ENCODE measurements at places on chromosomes 1 and 21.

DNA sequence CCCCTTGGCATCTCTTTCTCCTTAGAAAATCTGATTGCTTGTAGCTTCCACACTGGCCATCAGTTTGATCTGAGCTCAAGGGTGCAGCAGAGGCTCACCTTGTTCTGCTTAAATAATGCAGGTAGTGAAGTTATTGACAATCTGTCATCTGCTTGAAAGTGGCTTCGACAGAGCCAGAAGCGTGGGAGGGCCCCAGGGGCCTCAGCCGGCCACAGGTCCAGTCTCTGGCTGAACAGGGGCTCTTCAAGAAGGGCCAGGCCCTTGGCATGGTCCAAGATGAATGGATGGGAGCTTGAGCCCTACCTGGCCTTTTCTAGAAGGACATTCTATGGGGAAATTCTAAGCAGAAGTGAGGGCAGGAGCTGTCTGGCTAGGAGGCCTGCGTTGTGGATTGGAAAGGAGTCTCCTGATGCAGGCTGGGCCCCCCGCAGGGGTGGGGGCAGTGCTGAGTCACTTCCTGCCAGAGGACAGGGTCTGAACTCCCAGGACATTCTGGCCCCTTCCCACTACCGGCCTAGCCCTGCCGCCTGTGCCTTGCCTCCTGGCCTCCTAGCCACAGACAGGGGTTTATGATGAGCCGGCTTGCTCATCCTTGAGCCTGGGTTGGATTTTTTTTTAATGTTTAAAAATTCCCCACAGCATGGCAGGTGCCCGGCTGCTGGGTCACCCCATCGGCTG is 162.3 kb upstream of the VAMP3 start:
- peak; percentile 17 for DNase-seq

DNA sequence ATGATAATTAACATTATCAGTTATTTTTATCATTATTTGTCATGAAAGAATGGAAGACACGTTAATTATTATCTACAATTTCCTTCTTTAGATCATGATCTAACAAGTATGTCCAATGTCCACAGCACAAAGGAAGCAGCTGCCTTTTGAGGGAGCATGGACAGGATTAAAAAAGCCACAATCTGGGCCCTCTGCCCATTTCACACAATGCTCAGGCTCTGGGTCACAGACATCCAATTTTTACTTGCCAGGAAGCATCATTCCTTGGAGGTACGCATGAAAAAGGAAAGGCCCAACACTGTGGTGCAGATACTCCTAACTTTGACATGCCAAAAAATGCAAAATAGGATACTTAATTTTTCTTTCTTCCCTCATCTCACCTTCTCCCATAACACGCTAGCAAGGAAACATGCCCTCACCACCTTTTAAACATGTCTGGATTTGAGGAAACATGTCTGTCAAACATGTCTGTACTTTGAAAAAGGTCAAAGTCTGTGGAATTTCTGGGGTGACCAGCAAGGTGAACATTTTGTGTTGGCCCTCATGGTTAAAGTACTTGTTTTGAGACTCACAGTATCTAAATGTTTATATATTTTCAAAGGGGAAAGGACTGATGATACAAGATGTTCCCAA is 40.0 kb downstream of the GADD45A start:
- DNase-seq: peak; percentile 81

GRCh38 chr1:116769561-116769977 is 15.3 kb downstream of the CD2 start:
- no peak for DNase-seq

DNA sequence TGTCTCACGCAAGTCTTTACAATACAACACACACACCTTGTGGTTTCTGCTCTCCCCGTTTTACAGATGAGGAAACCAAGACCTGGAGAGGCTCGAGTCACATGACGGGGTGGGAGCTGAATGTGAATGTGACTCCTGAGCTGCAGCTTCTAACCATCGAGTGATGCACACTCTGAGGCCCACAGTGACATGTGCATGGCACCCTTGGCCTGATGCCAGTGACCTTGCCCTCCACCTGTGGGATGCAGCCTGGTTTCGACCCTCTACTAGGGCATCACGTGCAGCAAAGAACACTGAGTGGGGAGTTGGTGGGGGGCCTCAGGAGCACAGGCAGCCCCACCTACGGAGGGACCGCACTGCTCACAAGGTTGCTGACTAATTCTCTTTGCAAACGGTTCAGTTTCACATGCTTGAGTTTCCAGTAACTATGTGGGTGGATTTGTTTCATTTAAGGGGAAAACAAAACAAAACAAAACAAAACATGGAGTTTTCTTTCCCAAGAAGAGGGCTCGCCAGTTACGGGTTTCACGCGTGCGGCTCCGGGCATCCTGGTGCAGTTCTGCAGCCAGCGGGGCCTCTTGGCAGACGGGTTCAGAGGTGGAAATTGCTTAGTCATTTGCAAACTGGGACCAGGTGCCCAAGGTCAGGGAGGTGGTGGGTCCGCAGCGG is 22.9 kb downstream of the SPSB1 start:
- no peak for DNase-seq

DNA sequence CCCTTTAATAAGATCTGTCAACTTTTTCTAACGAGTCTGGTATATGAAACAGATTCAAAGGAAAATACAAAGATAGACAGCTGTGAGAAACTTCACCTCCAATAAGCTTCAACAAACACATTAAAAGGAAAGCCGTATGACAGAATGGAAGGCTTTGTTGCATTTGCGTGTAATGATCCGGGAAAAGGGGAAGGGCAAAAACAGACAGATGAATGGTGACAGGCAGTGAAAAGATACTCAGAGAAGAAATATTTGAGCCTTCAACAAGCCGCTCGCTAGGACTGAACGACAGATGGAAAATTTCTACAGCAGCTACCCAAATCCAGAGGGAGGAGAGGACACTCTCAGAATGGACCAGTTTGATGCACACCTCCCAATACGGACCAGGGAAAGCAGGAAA is 14.9 kb downstream of the COPA start:
- DNase-seq: no peak

GRCh38 chr1:234398849-234399381 is 25.7 kb downstream of the COA6 start:
- DNase-seq: no peak

All from cardiac septum (tissue), 1 donor.